ENCODE measurements at places on chromosomes 7 and 10.

DNA sequence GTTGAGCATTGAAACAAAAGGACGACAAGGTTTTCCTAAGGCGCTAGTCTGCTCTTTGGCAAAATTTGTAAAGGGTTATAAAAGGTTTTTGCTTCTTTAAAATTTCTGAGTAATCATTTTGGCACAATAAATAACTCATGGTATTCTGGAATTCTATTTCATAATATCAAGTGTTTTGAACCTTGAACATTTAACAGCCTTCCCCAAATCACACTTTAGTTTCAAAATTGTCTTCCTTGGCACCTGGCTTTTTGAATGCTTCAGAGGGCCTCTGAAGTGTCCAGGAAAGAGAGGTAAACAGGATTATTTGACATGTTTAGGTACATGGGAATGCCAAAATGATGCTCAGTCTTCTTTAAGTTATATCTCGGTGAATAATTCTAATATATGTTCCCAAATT, 220.8 kb downstream of the PHF14 start:
- DNase-seq = no peak

DNA sequence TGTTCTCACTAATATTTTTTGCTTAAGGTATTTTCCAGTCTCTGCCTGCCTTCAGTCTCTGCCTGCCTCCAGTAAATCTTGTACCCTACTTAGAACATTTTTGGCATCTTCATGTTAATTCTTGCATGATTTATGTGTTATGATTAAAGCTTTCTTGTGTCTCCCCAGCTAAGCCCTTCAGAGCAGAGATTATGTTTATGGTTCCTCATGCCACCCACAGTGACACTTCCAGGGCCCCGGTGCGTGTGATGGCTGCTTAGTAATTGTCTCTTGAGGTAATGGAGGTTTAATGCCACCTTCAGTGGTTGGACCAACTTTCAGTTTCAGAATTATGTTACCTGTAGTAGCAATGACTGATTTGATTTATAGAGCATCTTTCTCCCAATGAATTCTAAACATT, 70.6 kb upstream of the MET start:
- no peak for DNase-seq

DNA sequence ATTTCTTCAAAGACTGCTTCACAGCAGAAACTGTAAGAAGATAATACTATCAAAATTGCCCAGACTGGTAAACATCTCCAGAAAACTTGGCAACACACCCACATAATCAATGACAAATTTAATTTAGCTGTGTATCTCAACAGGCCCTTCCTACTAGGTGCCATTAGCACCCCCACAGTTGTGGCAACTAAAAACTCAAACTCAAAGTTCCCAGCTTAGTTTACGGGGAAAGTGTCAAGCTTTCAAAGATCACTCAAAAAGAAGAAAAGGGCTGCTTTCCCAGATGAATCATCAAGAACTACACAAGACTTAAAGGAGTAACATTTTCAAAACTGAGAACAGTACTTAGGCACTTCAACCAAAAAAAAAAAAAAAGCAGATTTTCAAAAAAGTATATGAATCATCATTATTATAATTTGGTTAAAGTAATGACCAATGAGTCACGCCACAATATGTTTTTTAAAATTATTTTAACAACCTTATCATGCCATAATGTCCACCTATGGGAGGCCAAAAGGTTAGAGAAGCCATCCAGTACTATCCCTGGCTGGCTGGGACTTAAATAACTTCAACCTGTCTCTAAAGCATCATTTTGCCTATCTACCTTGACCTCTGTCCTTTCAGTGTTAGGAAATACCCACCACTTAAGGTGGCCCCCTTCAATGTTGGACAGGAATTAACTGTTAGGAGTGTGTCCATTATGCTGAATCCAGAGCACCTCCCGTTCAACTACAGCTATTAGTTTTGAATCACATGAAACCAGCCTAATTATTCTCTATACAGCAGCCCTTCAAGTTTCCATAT, 90.8 kb downstream of the ZFAND4 start:
- no peak for DNase-seq

DNA sequence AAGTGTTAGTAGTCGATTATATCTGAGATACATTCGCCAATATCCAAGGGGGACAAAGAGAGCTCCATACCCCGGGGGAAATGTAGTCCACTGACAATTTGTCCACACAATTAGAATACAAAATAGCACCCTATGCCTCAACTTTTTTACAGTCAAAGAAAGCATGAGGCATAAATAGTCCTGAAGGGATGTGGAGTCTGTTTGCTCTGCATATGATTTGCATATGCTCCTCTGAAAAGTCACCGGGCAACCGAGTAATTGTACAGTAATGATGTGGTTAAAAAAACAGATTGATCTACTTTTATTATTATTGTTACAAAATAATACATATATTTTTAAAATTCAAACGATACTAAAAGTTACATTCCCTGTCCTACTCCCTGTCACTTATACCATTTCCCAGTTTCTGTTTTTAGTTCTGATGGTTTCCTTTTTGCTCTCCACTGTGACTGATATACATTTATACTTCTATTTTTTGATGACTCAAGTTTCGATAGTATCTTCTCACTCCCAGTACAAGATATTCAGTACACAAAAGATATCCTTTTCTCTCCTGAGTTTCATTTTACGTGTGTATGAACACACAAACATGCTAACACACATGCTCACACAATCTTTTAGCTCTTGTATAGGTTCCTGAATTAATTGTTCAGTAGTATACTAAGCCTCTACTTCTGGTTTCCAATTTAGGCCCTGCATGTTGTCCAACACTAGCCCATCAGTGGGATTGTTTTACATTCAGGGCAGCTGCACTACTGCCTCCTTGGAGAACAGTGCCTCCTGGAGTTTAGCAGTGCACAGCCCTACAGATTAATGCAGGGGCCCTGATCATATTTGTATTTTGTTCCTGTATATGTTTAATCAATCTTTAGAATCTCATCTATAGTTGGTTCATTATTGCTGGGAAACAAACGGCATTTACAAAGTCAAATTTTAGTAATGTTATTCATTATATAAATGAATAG, 130.9 kb downstream of the TES start:
- no peak for DNase-seq

DNA sequence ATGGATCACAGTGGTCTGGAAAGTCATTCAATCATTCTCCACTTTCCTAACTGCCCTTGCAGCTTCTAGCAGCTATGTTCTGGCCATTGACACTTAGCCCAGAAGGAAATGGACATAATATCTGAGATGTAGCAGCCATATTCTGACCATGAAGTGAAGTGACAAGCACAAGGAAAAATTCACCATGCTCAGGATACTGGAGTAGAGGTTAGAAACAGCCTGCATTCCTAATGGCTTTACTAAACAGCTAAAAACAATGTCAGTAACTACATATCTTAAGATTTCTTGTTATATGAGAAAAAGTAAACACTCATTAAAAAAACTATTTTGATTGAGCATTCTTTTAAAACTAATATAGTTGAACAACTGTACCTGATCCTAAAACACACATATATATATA, 443.8 kb downstream of the MAGI2 start:
- no peak for DNase-seq

DNA sequence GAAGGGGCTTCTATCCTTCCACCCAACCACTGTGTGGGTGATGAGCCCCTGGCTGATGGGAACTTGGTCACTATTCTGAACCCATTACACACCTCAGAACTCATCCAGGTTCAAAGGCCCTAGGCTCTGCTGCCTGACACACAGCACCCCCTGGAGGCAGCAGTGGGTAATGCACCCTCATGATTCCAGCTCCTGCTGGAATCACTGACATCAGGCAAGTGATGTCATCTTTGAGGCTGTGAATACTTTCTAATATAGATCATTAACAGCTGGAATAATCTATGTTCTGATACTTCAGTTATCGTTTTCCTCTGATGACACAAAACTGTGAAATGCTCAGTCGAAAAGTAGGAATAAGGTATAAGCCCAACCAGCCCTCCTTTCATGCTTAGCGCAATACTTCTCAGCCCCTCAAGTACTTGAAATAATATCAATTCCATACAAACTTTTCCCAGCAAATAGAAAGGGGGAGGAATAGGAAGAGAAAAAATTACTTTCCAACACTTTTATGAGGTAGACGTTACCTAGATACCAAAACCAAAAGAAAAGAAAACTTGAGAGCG, 7.5 kb upstream of the RBP3 start:
- peak; percentile 22 for DNase-seq

DNA sequence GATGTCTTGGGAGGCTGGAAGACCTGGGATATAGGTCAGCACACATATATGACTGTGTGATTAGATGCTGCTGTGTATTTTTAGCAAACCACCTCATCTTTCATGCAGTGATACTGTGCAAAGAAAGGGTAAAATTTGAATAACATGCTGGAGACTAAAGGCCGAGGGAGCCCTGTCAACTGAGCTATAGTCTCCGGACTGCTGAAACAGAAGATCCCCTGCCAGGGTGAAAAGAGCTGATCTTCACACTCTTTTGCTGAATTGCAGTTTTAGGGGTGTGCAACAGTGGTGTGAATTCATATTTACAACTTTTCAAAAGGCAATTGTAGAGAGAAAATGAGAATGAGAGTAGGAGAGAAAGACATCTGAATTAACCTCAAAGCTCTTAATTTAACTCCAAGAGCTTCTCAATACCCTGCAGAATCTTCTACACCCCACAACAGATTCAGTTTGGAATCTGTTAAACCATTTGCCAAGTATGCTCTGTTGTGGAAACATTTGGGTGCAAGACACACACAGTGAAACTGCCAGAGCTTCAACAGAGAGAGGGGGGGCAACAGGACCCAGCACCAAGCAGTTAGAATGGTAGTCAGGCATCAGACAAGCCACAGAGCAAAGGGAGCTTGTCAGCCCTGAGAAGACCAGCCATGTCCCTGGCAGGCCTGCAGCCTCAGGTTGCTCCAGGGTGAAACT, 190.1 kb upstream of the STK17A start:
- DNase-seq = no peak

GRCh38 chr7:31734456-31734855, 47.4 kb downstream of the PPP1R17 start:
- no peak for DNase-seq

DNA sequence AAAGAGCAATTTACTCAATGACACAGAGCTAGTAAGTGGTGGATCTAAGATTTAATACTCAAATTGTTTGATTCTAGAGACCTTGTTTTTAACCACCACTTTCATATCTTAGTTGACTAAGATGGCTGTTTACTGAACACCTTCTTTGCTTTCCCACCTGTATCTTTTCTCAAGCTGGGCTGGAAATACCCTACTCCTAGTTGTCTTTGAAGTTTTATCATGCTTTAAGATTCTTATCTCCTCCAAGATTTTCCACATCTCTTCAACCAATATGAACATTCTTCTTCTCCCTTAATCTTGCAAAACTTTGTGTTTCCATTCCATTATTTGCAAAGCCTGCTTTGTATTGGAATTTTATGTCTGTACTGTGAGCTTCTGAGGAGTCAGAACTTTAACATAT, 157.9 kb downstream of the NXPH1 start:
- DNase-seq = no peak

GRCh38 chr10:101934686-101935305, 91.2 kb upstream of the KCNIP2 start:
- DNase-seq = no peak

Data from astrocyte of the cerebellum (primary cell).